ENCODE measurements at places on chromosomes 2 and 18.

- no peak for DNase-seq
Measured at GRCh38 chr2:217186668-217187159, 326.9 kb upstream of the TNP1 start.

DNA sequence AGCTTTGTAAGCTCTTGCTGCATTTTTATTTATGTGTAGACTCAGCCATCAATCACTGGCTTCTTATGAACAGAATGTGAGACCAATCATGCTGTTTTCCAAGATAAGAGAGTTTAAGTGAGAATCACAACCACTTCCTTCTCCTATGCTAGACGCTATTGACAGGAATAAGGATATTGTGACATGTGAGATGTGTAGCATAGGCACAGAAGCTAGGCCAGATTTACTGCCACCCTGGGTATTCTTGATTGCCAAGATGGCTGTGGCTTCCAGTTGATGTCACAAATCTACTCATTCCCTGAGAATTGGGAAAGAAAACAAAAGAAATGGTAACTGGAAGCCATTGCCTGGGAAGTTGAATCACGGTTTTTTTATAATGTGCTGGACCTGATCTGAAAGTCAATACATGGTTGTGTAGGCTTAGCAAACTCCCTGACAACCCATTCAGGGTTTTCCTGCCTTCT, 49.9 kb downstream of the RAB27B start:
- peak; percentile 43 for DNase-seq

DNA sequence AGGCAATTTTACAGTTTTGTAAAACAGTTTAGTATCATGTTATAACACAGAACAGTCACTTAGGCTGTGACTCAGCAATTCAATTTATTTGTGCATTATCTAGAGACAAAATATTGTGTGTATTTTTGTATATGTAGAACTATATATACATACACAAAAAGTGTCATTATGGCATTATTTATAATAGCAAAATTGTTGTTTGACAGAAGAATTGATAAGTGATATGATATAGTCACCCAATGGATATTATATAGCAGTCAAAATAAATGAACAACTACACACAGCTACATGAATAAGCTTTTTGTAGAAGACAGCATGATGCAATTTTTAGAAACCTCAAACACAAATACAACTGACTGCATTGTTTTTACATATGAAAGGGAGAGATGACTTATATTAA, 334.0 kb downstream of the TRIB2 start:
- peak; percentile 52 for DNase-seq

DNA sequence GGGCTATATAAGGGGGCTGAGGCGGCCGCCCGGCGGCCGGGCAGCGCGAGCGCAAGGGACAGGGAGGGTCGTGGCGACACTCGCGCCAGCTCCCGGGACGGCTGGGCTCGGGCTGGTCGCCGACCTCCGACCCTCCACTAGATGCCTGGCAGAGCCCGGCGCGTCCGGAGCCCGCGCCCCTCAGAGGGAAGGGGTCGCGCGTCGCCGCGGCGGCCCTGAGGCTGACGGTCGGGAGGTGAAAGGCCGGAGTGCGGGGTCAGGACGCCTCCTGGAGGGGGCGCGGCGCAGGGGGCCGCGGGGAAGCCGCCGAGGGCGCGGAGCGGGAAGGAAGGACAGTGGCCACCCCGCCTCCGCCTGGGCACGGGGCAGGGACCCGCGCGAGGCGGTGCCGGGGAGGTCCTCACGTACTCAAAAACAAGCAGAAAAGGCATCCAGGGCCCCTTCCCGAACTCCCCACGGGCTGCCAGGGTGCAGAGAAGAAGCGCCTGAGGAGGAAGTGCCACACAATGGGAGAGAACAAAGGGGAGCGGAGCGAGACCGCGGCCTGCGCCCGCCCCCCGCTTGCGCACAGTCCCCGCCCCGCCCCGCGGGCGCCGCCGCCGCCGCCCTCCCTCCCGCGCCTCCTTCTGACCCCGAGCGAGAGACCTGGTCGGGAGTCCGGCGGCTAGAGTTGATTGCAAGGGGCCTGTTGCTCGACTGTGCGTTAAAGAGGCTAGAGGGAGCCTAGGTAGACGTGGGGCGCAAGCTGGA, 776 bp upstream of the KLF7 start:
- DNase-seq, result peak; percentile 87

DNA sequence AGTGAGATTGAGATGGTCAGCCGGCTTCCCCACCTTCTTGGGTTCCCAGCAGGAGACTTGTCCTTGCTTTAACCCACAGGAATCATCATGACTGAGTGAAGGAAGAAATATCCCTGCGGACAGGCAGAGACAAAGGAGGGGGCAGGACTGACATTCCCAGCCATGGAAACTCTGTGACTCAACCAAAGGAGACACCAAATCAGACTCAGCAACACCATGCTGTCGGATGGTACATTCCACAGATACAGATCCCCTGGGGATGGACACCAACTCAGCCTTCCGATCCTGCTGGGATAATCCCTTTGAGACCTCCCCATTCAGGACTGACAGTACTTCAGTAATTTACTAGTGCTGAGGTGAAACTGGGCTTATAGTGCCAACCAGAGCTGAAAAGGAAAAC, 518.3 kb downstream of the XIRP2 start:
- DNase-seq, result peak; percentile 87

DNA sequence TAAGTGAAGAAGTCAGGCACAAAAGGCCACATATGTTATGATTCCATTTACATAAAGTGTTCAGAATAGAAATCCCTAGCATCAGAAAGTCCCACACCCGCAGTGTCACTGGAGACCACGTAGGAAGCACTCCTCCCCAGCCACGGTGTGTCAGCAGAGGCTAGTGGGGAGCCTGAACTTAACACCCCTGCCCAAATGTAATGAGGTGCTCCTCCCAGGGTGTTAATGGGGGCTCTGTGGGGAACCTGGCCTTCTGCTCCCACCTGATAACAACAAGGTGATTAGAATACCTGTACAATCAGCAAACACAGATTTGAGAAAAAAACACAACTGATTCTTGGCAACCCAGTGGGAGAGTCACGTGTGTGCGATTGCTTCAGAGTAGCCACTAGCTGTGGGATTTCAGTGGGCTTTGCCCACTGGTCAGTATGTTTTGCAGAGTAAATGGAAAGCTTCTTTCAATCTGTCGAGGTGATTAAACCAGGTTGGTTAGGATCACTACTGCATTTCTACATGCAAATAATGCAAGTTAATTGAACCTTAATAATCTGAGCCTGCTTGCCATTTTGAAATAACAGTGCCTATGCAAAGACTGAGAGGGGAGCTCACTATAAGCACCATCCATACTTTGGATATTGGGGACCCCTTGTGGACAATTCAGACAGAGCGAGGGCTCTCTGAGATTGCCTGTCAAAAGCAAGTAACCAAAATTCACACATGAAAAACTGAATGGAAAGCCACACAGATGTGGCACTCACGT, 20.6 kb upstream of the ATRAID start:
- peak; percentile 57 for DNase-seq

- DNase-seq, result no peak
Measured at GRCh38 chr2:30105556-30105955, 41.3 kb upstream of the YPEL5 start.

- peak; percentile 62 for DNase-seq
Measured at GRCh38 chr2:220394433-220394832, 767.0 kb downstream of the SLC4A3 start.

DNA sequence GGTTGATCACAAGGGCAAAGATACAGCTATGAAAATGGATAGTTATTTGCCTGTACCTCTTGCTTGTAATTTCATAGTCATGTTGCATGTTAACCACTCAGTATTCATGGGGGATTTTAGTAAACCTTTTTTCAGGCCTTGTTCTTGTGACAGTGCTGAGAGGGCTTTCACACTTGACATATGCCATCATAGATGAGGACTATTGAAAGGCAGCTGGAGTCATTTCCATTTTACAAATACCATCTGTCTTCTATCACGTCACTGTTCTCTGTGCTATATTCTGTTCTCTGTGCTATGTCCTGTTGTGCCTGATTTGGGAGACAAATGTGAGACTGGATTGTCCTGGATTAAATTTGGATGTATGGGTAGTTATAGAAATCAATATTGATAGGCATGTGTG, 131.7 kb downstream of the LYPD6B start:
- DNase-seq, result no peak

GRCh38 chr2:86566821-86567190, 3.6 kb upstream of the CHMP3 start:
- no peak for DNase-seq

DNA sequence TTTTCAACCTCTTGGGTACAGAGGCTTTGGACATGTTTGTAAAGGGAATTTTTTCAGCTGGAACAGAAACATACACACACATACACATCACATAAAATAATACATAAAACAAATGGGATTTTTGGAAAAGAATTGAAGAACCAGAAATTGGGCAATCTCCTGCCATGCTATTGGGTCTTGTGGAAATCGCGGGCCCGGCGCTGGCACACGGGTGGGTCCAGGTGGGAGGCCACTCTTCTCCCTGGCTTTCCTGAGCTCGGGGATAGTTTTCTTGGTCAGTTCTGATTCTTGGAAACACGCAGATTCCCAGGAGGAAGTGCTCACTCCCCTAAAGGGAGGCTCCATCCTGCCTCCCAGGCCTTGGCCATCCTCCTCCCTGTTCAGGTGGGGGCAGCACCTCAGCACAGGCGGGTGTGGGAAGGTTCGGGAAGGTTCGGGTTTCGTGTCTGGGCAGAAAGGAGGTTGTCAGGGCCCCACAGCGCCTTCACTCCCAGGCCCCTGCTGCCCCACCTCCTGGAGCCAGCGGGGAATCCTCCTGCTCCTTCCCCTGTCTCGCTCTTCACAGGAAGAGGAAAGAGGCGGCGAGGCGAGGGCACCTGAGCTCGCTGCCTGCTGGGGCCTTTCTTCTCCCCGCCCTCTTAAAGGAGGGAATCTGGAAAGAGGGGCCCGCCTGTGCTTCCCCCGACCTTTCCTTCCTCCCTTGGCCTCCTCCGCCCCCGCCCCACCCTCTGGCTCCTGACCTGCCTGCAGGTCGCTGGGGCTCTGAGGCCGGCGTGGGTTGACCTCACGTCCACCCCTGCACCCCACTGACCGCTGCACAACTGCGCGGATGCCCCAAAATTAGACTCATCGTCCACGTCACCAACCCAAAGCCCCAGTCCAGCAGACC, 97.8 kb upstream of the PXDN start:
- no peak for DNase-seq

GRCh38 chr2:16062471-16063250, 122.3 kb downstream of the MYCN start:
- no peak for DNase-seq

DNA sequence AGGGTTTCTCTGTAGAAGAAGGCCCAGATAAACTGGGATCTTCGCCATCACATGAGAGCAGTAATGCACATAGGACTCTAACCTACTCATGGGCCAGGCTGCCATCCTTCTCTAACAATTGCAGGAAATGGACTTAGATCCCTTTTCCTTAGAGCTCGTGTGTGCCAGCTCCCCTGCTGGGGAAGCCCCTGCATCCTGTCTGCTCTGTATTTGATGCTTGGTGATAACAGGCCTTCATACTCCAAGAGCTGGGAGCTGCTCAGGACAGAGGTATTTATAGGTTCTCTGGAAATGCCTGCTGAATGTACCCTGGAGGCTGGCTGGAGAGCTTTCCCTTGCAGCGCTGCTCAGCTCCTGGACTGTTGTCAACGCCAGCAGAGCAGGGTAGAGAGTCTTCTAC, 249.6 kb downstream of the MTX2 start:
- DNase-seq, result no peak

GRCh38 chr2:121809607-121810006, 54.2 kb downstream of the TSN start:
- no peak for DNase-seq

GRCh38 chr2:110910423-110910822, 178.1 kb downstream of the ACOXL start:
- DNase-seq, result no peak

DNA sequence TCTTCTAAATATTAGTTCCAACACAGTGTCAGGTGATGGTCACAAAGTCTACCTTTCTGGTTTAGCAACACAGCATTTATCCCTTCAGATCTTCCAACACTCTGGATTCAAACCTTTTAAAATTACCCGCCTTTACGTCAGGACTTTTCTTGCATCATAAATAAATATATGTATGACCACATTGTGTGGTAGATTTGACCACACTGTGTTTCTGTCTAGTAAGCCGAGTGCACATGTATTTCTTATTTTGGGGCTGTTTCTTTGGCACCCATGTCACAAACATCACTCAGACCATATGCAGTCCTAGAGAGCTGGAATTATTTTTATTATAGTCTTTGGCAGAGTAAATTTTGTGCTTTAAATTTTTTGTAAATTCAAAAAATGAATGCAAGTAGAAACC, 172.1 kb downstream of the ANKRD44 start:
- DNase-seq, result no peak

DNA sequence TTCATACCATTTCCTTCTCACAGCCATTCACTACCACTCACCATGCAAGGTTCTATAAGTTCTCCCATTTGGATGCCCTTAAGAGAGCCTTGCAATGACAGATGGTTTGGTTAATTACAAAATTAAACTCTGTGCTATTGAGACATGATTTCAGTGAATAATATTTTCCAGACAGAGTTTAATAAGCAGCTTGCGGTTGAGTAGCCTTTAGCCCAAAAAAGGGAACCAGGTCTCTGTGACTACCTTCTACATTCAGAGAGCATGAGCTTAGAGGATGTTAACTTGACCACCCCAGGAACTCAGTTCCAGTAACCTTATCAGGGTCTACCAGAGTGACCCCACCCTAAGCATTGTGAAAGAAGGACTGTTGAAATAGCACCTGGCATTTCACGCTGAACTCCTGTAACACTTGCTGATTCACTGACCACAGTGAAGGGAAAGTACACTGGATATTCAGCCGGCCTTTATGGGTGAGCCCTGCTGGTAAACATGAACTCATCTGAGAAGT, 1173.1 kb upstream of the ZEB2 start:
- DNase-seq, result peak; percentile 89

GRCh38 chr2:218332288-218332687, 24.4 kb upstream of the CATIP start:
- DNase-seq, result no peak

- no peak for DNase-seq
Measured at GRCh38 chr2:30688956-30689401, 118.3 kb downstream of the CAPN13 start.

- no peak for DNase-seq
Measured at GRCh38 chr2:96898641-96899412, 28.9 kb upstream of the SEMA4C start.

- DNase-seq, result no peak
Measured at GRCh38 chr2:231323316-231323715, 72.2 kb upstream of the B3GNT7 start.

DNA sequence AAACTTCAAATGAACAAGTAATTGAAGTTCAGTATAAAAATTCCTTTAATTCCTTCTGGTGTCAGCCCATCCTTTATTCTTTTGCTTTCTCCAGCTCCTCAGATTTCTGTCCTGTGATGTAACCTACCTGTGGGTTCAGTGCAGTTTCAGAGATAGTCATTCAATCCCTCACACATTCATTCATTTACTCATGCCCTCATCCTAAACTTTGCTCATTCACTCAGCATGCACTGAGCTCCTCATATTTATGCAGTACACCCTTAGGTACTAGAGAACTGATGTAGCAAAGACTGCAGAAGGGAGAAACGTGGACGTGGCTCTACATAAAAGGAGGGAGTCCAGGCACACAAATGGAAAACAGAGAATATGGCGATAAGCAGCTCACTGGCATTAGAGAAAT, 45.3 kb upstream of the STAT1 start:
- no peak for DNase-seq
